ENCODE measurements at places on chromosomes 16 and 17. TPM values are rescaled to one million over a fixed set of nuclear protein-coding genes. Genes with fewer than 3 reads are reported as not detected.

Gene HOXB13
- not detected for total RNA-seq

Gene MYH3
- total RNA-seq, result 2.3 TPM

Gene SMTNL2
- total RNA-seq, result 1.9 TPM

DNA sequence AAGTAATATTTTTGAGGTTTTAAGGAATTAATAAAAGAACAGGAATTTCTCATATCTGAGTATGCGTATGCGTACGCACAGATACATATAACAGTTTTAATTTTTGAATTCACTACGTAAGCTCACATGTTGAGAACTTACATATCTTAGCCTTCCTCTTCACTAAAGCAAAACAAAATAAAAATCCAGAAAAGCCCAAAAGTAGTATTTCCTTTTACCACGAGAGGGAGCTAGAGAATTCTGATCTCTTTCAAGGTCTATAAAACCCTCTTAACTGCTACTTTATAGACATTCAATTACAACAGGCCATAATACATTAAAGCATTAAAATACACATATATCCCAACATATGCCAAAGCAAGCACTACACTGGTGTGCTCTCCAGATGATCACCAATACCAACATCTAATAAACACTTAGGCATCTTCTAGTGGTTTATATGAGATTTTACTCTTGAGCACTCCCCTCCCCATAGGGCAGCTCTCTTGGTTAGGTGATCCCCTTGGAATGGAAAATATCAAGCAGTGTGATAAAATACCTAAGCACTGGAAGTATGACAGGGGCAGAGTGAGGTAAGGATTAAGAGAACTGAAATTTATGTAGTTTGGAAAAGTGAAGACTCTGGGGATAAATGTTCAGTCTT, 94.0 kb downstream of the SKAP1 start:
- no peak for DNase-seq

- DNase-seq, result no peak
Observed at GRCh38 chr17:60390186-60390585, 1.7 kb downstream of the USP32 start.

DNA sequence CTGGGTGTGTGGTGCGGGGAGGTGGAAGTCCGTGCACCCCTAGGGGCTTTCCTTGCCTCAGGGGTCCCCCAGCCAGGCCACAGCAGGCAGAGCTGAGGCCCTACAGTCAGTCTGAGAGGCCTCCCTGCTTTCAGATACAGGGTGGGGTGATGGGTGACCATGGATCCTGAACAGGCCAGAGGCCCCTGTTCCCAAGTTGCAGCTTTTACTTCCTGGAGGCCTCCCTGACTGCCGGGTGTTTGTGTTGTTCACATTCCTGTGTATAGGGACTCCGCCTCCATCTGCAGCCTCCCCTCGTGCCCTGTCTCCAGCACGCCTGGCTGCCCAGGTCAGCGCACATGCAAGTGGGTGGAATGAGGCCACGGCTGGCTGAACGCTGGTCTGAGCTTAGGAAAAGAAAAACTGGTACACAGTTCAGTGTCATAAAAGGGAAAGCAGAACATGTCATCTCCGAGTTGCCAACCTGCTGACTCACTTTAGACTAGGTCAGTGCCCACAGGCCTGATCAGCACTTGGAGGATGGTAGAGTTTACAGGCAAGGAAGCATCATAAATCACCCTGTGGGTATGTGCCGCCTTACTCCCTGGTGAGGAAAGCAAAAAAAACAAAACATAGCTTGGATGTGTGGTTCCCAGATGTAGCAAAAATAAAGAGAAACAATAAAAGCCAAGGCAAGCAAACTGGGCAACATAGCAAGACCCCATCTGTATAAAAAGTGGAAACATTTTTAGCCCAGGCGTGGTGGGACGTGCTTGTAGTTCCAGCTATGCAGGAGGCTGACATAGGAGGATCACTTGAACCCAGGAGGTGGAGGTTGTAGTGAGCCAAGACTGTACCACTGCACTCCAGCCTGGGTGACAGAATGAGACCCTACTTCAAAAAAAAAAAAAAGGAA, 6.2 kb upstream of the SLC7A6 start:
- peak; percentile 81 for DNase-seq

DNA sequence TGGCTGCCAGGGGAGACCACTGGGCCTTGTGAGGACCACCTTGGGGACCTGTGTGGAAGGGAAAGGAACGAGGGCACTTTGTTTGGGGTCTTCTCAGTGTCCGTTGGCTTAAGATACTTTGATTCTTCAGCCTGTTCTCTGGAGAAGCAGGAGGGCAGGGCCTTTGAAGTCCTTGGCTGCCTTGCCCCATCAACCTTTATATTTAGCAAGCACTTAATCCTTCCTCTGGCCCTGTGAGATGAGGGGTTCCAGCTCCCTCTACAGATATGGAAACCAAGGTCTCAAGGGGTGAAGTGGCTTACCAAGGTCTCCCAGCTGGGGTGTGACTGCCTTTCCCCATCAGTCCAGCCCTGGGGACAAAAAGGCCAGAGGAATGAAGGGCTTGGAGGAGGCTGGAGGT, 28.5 kb downstream of the TTYH2 start:
- no peak for DNase-seq

GRCh38 chr16:76197900-76198299, 79.3 kb upstream of the CNTNAP4 start:
- DNase-seq, result no peak

GRCh38 chr17:81842725-81843504, 8.1 kb upstream of the PPP1R27 start:
- no peak for DNase-seq
